Stimulated activated CD8-positive, alpha-beta memory T cell treated with anti-CD3 and anti-CD28 coated beads, Interleukin-4, amount 100 ng/mL, for 4 hours (primary cell): ENCODE measurements at places on chromosomes 3 and 15.

GRCh38 chr3:33173103-33173502, 45.5 kb downstream of the SUSD5 start:
- no peak for DNase-seq

DNA sequence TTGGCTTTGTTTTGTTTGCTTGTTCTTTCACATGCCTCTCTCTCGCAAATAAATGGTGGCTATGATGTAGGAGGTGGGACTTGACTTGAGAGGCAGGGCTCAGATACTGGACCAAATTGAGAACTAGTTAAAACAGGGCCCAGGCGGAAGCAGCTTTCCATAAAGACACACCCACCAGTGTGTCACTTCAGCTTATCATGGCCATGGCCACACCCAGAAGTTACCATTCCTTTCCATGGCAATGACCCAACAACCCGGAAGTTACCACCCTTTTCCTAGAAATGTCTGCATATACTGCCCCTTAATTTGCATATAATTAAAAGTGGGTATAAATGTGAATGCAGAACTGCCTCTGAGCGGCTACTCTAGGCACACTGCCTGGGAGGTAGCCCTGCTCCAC, 62.6 kb upstream of the CNTN4 start:
- no peak for DNase-seq

- DNase-seq, result no peak
These were observed 305.1 kb downstream of the ZNF621 start for GRCh38 chr3:40829876-40830275.

- DNase-seq, result no peak
These were observed 246.6 kb upstream of the LRRC3B start for GRCh38 chr3:26375843-26376530.

- no peak for DNase-seq
These were observed 14.4 kb downstream of the POLR2M start for GRCh38 chr15:57720867-57721266.

DNA sequence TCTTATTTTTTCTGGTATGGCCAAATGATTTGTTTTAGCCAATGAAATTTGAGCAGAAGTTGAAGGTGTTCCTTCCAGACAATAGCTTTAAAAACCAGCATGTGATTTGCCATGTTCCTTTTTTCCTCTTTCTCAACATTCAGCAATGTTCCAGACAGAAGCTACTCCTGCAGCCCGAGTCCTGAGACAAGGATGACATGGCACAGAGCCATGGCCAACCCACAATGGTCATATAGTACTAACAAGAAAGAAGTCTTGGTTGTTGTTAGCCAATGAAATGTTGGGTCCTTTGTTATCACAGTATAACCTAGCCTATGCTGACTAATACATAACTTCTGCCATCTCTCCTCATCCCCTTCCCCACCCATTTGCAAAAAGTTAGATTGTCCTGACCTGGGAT, 211.1 kb upstream of the STT3B start:
- no peak for DNase-seq

DNA sequence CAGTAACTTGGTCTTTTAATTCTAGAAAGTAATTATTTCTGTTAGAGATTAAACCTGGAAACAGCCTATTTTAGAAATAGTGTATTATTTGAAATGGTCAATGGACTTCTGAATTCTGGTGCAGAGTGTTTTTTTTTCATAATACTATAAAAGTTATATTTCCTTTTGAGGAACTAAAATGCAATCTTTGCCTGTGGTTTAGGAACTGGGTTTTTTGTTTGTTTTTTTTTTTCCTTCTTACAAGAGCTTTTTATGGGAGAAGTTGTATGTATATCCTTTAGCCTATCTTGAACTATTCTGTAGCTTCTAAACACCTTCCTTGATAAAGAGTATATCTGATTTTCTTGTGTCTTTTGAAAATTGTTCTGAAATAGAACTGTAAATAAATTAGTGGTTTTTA, 88.3 kb downstream of the ARIH1 start:
- DNase-seq, result no peak

- DNase-seq, result no peak
These were observed 808.7 kb upstream of the NECTIN3 start for GRCh38 chr3:110262896-110263295.

- DNase-seq, result no peak
These were observed 34.9 kb upstream of the PPP4R2 start for GRCh38 chr3:72961752-72962151.

- DNase-seq, result no peak
These were observed 828.4 kb downstream of the TUSC7 start for GRCh38 chr3:117537949-117538348.

DNA sequence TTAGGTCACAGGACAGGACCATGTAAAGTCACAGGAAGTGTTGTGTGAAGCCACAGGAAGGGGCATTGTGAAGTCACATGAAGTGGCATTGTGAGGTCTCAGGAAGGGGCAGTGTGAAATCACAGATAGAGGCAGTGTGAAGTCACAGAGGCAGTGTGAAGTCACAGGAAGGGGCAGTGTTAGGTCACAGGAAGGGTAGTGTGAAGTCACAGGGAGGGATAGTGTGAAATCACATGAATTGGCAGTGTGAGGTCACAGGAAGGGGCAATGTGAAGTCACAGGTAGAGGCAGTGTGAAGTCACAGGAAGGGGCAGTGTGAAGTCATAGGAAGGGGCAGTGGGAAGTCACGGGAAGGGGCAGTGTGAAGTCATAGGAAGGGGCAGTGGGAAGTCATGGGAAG, 37.9 kb downstream of the GASK1A start:
- DNase-seq, result no peak

- DNase-seq, result no peak
These were observed 59.4 kb upstream of the XRN1 start for GRCh38 chr3:142507241-142507640.

- no peak for DNase-seq
These were observed 6.0 kb upstream of the ONECUT1 start for GRCh38 chr15:52796228-52796521.

- no peak for DNase-seq
These were observed 2.0 kb downstream of the DCUN1D1 start for GRCh38 chr3:182978387-182978786.

GRCh38 chr3:94927175-94927574, 864.3 kb downstream of the NSUN3 start:
- DNase-seq, result no peak

DNA sequence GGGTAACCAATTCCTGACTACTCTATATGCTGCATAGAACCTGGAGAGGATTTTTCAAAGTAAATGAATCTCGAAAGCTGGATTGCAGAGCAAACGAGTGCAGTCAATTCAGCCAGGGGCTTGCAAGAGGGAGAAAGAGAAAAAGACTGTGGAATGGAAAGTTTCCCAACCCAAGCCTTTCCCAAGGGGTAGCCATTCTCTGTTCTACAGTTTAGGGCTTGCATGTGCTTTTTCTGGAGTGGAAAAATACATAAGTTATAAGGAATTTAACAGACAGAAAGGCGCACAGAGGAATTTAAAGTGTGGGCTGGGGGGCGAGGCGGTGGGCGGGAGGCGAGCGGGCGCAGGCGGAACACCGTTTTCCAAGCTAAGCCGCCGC, 511 bp upstream of the RARB start:
- DNase-seq, result no peak

GRCh38 chr3:60948488-60948887, 302.8 kb downstream of the FHIT start:
- no peak for DNase-seq

DNA sequence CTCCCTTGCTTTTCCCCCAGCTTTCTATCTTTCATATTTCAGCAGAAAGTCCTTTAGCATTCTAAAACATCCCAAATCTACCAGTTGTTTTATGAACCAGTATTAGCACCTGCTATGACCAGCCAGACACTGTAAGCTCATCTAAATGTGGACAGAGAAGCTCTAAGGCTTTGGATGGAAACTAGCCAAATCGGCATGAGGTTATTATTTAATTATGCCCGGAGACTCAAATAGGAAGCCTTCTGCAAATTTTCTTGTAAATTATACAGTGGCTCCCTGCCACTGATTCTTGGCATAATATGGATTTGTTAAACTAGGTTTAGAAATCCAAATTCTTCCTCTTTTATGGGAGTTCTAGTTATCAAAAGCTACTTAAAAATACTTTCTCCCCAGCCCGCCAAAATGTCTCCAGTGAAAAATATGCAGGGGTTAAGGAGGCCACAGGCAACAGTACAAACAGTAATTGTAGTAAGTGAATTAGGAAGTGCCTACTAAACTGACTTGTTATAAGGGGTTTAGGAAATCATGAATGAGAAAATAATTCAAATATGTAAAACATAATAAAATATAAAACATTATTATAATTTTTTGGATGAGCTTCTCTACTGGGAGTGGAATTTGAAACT, 15.4 kb downstream of the MYH15 start:
- DNase-seq, result no peak

DNA sequence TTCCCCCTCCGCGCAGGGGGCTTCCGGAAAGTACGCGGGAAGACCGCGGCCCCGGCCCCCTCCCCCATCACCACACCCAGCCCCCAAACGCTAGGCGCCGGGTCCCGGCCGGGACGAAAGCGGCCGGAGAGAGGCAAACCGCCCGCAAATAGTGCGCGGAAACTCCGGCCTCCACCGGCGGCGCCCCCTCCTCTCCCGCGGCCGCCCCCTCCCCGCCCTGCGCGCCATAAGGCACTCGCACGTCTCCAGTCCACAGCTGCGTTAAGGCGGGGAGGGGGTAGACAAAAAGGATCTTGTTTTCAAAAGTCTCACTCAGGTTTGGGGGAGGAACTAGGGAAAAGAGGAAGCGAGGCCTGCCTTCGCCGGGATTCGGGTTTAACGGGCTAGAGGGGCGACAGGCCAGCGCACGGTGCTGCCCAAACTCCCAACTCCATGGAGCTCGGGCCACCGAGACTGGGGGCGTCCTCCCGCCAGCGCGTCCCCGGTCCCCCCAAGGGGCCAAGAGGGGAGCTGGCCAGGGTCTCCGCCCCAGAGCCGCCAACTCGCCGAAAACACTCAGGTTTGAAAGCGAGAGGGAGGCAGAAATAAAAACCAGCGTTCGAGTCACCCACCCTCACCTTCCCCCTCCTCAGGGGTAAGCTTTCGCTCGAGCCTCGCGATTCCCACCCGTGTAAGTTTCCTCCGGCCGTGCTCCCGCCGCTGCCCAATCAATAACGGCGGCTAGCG, 1.8 kb downstream of the ANP32A start:
- DNase-seq, result no peak

DNA sequence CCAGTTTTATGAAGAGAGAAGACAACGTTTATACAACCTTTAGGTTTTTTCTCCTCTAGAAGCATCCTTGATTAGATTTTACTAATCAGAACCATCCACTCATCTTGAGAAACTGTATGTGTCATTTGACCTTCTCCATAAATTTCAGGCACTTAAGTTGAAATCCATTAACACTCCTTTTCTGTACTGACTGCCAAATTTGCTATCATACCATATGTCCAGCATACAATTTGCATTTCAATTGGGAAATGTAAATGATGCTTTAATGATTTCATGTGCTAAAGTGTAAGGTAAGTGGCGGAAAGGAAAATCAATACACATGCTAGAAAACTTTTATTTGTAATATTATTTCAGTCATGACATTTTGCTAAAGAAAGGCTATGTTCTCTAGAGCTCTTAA, 731.6 kb downstream of the GBE1 start:
- DNase-seq, result no peak

DNA sequence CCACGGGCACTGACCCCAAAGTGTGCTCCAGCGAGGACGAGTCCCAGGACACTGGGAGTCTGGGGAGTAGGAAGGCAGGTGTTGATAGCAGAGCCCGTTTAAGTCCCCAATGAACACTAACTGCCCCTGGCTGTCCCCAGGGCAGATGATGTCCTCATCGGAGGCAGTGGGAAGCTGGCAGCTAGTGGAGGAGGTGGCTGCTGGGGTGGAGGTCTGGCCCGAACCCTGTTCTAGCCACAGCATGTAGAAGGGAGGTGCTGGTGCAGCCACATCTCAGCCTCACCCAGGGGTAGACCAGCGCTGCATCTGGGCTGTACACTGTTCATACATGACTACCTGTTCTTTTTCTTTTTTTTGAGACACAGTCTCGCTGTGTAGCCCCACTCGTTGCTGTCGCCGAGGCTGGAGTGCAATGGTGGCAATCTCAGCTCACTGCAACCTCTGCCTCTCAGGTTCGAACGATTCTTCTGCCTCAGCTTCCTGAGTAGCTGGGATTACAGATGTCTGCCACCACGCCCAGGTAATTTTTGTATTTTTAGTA, 51.8 kb downstream of the KLF13 start:
- DNase-seq, result no peak

DNA sequence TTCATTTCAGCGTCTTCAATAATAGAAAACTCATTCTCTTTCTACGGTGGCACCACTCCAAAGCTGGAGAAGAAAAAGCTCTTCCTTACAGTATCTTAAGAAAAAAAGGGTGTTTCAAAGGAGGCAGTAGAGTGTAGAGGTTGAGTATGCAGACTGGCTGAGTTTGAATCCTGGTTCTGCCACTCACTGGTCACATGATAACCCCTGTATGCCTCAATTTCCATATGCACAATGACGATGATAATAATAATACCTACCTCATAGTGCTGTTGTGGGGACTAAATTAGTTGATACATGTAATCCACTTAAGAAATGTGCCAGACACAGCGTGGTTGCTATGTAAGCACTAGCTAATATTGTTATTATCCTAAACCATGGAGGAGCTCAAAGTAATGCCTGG, 4.5 kb downstream of the ANP32A start:
- DNase-seq, result no peak

DNA sequence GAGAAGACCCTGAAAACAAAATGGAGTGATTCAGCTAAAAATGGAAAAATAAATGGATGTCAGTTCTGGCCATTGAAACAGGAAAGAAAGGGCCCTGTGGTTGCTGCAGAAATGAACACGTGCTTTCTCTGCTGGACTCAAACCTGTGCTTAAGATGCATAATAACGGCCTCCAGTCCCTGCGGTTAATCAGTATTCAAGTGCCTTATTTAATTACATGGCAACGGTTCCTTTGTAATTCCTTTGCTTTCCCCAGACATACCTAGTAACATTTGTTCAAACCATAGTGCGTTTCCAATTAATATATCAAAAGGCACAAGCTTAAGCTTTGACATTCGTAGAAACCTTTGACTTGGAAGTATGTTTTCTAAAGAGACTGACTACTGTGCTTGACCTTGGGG, 428.3 kb downstream of the GABRG3 start:
- no peak for DNase-seq

DNA sequence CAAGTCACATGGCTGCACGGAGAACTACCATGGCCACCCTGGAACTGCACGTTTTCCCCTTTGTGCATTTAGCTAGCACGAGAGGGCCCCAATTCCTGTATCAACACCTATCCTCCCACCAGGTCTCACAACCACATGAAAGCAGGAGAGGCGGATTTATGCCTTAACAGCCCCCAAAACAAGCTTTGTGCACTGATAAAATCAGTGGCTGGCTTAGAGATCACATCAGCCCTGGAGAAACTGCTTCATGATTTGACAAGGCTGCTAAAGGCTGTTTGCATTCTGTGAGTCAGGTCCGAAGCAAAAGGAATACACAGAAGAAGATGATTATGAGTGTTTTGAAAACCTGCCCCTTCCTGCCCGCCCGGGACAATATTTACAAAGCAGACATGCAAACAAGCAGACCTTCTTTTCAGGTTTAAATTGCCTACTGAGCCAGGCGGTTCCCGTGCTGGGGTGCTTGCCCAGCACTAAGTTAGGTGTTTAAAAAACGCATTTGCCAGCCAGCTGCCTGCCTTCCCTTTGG, 25.9 kb downstream of the CEMIP start:
- DNase-seq, result no peak
